SIG-M5 (cell line): ENCODE measurements at places on chromosomes 7 and 10.

DNA sequence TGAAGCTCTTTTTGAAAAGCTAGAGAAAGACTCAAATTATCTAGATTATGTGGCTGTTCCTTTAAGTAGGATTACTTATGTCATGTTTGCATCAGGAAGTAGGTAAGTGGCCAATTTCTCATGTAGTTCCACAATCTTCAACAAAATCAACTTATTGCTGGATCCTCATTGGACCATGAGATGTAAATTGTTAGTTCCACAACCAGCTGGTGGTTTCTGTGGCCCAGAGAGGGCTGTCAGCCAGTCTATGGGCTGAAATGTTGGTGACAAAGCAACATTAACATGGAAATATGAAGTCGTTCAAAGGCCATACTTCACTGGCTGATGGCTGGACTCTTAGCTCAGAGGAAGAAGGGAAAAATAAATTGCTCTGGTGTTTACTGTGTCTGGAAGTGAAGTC, 157.9 kb downstream of the PLXDC2 start:
- DNase-seq, result no peak

- no peak for DNase-seq
Measured at GRCh38 chr7:11969643-11970042, 137.6 kb upstream of the THSD7A start.

DNA sequence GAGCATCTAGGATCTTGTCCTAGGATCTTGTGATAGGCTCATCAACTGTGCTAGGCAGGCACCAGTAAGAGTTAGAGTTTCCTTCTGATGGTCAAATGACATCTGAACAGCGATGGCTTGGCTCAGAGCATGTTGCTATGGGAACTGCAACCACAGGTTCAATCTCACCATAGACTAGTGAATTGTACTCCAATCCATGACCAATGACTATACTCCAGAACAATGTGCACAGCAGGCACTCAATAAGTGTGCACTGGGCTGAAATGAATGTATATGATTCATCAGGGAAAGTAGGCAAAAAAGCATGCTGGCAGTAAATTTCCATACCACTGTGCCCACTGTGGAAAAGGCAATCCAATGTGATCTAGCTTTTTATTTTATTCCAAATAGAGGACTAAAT, 163.6 kb upstream of the HPS1 start:
- no peak for DNase-seq

DNA sequence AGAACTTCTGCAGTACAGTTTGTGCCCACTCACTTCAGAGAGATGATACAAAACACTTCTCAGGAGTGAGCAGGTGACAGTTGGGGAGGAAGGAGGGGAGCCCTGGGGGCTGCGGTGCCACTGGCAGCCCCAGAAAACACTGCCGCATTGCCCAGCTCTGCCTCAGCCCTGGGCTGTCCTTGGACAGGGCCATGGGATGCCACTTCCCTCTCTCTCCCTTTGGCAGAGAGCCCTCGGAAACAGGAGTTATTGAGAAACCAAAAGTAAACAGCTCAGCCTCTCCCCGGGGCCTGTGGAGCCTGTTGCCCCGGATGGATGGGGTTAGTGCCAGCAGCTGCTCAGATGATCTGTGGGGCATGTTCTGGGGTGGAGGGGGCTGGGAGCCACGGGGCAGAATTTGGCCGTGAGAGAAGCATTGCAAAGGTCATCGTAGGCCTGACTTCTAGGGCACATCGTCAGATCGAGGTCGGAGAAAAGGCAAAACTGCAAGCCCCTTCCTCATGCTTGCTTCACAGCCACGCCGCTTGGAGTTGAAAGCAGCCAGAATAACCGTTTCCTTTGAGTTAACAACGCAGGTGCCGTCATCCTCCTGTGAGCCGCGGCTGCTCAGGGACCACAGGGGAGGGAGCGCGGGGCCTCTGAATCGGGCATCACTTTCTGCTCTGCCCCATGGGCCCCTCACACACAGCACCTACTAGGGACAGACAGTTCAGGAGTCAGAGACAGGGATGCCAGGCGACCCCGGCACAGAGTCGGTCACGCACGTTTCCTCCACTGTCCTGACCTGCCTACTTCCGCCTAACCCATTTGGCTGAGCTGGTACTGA, 256.4 kb downstream of the CAMK1D start:
- DNase-seq, result no peak

DNA sequence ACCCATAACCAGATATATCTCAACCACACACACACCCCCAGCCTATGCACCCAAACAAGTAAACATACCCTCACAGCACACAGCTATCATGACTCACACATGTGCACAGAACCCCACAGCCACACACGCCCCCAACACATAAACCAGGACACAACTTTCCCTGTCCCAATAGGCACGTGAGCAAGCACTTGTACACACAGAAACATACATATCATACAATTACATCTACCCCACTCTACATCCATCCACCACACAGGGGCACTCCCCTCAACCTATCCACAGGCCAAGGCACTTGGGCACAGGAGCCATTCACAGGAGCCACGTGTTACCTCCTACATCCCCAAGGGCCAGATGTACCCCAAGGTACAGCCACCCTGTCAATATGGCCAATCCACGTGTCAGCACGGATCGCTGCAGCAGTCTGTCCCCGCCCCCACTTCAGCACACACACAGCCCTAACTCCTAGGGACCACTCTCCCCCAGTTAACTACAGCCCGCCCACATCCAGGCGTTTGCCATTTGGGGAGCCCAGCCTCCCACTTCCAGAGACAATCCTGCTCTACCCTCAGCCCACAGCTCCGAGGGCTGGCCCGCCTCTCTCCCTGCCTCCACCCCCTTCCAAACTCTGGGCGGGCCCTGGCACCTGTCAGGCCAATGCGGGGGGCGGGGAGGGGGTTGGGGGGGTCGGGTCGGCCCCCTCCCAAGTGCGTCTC, 163.5 kb downstream of the SH3PXD2A start:
- DNase-seq, result no peak

DNA sequence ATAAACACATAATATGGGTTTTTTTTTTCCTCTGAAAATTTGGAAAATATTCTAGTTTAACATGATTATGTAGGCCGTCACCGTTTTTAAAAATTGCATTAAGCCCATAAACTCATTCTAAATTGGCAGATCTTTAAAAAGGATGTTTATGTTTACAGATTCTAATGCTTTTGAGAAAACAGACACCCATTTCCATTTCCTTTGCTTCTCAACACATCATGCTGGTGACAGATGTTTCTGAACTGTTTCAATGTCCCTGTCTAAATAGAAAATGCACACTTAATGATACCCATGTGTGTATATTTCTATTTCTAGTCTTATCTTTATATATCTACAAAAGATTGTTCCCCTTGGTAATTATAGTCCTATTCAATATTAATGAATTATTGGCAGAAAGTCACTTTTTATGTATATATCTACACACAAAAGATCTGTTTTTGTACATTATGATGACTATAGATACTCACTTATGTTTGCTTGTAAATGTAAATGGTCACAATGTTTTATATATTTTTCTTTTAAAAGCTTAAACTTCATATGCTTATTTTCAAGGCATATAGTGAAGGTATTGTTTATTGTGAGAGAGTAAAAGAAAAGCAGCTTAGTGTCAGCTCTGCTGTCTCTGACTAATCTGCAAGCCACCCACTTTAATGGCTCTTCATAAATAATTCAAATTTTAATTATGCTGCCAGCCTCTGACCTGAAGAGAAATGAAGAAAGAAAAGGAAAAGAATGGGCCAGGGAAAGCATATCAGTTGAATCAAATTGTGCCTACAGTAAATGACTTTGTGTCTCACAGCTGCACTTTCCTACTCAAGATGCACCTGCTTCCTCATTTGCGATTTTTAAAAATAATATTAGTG, 179.4 kb downstream of the CACNA2D1 start:
- no peak for DNase-seq
